ENCODE measurements at places on chromosomes 5 and 9. TPM values are rescaled to one million over a fixed set of nuclear protein-coding genes. Genes with fewer than 3 reads are reported as not detected.

DNA sequence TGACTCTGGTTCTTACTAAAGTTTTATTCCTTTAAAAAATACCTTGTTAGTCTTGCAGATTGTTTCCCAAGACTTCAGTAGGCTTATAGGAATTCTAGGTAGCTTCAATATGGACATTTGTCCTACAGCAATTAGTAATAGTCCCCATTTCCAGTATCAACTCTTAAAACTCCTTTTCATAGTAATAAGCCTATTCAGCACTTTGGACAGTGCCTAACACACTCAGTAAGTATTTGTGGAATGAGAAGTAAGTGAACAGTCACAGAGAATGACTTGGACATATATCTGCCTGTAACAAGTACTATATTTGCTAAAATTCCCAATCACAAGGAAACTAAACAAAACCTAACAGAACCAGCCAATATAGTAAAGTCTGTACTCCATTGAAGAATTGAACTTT lies 1291.8 kb upstream of the DMAC1 start:
- no peak overlapping the region for H3K27ac ChIP-seq
- H3K36me3 ChIP-seq, result no peaks in the 10 kb centered on the region
- no peak for DNase-seq
- no peak overlapping the region for H3K4me3 ChIP-seq
- no peaks in the 10 kb centered on the region for H3K27me3 ChIP-seq

DNA sequence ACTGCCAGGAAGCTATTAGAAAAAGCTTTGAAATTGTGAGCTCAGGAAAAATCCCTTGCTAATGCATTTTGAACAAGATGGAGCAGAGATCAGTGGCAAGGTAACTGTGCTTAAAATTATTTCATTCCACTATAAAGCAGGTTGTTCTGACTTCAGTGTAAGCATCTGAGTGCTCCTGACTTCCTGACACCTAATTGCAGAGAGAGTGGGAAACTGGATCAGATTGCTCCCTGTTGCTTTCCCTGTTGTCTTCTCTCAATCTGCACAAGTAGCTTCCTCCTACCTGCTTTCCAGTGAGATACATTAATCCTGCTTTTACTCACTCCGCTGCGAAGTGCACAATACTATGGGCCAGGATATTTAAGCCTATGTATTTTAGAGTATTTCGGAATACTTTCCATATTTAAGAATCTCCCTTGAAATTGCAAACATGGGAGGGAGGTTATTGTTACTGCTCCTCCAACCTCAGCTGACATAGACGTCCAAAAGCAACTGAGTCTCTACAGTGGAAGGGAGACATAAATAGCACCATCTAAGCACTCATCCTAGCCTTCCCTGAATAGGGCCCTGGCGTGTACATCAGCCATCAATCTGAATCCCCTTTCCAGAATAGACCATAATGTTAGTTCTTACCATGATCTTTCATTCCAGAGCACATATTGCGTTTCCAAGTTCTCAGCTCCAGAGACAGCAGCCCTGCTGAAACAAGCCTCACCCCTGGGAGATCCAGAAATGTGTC lies 178.8 kb downstream of the PAM start:
- DNase-seq, result no peak
- no peaks in the 10 kb centered on the region for H3K4me1 ChIP-seq
- no peak overlapping the region for H3K4me3 ChIP-seq
- no peaks in the 10 kb centered on the region for H3K27me3 ChIP-seq
- H3K27ac ChIP-seq, result no peak overlapping the region

UNC5A gene
- total RNA-seq, result not detected

ZFP2 gene
- 1.8 TPM for total RNA-seq

GPR151 gene
- total RNA-seq, result not detected
